ENCODE measurements at places on chromosomes 6 and 20.

DNA sequence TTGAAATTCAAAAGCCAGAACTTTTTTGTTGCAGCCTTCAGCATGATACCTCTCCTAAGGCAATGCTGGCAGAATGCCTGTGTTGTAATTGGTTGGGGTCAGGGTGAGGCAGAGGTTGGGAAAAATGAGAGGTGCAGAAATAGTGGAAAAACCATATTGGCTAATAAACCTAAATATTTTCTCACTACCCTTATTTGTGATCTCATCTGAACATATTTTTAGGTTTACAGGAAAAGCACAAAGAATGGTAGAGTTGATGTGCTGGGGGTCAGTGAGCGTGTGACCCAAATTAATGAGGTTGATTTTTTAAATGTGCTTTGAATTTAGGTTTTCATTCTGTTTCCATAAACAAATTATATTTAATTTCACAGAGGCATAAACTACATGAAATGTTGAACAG lies 437.3 kb downstream of the HDGFL1 start:
- no peak for DNase-seq

- DNase-seq: no peak
These were observed 690 bp downstream of the GDAP1L1 start for GRCh38 chr20:44247586-44248409.

GRCh38 chr6:3916211-3916610 lies 67.0 kb downstream of the FAM50B start:
- no peak for DNase-seq

DNA sequence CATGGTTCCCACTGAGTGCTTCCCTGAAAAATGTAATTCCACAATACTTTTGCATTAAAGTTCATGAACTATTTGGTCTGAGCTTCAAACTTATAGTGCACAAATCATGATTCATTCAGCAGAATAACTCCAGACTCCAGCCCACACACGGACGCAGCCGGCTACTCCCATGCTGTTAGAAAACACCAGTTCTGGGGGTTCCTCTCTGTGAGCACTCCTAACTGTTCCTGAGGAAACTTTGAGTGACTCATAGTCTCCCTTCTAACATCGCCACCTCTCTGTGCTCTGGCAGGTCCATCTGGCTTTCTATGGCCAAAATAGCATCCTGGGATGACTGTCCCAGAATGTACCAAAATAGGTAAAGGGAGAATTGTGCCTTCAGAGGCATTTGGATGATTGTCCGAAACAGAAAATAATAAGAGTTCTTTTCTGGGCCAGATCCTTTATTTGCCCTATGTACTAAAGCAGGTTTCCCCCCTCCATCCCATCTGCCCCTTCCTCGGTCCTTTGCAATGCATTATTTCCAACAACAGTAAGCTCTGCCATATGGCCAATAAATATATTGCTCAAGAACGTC lies 32.3 kb upstream of the LY86 start:
- no peak for DNase-seq
